NCI-H1105 (cell line): ENCODE measurements at places on chromosomes 4 and X.
A peak's percentile ranks its signal among the peaks of the same experiment; 100 is the strongest.

DNA sequence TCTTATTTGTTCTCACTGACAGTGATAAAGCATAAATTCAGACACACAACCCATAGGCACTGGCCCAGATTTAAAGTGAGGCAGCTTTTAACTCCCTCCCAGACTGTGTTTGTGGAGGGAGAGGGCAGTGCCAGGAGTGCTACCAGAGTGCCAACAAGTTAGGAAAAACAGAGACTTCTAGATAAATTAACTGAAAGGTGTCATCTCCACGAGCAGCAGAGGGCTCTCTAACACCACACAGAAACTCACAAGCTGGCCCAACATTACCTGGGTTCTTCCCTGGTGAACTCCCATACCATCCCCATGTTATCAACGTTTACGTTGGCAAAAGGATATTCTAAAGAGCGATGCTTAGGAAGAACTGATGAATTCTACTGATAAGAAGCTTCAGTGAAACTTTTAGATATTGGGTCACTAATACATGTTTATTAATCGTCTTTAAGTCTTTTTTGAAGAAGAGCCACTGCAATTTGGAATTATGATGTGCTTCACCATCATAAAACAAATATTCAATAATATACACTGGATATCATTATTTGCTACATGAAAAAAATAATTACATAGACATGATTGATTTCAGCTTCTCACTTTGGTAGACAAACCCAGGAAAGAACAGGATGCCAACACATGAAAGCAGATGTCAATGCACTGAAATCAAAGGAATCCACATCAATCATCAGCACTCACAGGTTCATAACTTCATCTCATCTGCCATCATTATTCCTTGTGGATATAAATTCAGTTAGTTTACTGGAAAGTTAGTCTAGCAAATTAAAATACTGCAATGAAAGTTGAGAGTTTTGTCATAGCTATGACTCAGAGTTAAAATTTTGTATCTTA, 121.2 kb upstream of the NAP1L5 start:
- peak; percentile 27 for DNase-seq

- no peak for DNase-seq
Observed at GRCh38 chr4:4349867-4350266, 37.0 kb upstream of the NSG1 start.

GRCh38 chrX:65508851-65509250, 25.7 kb downstream of the LAS1L start:
- no peak for DNase-seq

DNA sequence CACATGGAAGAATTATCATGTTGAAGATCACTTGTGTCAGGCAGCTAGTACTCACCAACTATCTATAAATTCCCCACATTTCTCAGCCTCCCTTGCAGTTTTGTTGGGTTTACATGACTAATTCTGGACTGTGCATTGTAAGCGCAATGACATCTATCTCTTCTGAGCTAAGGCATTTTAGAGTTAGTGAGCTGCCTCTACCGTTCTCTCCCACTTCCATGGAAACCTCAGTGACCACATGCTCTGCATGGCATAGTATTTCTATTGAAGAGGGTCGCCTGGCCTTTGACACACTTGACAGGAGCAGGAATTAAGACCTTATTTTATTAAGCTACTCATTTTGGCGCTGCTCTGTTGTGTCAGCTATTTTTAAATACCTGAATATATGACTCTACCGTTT, 67.5 kb upstream of the NPY2R start:
- no peak for DNase-seq

DNA sequence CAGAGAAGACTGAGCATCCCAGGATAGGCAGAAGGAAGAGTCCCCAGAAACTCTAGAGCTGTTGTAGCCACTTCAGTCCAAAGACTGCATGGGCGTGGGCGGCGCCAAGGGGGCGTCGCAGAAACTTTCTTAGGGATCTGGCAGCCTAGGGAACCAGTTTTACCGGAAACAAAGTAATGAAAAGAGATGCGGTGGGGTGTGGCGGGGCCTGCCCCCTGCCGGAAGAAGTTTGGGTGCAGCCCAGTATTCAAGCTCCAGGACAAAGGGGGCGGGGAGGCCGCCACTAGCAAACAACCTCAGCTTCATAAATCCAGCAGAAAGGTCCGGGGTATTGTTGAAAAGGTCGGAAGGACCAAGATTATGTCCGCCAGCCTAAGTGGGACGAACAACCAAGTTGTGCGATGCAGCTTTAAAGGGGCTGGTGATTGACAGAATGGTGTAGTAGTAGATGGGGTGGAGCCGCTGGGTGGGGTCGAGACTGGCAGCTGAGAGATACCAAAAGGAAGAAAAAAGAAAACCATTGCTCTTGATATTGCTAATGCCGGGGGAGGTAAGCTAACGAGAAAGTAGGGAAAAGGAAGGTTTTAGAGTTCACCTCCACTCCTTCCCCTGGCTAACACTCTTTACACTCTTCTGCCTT, 190.5 kb downstream of the RRAGB start:
- DNase-seq = peak; percentile 61

GRCh38 chr4:48141048-48141447, 7.0 kb upstream of the TXK start:
- no peak for DNase-seq

GRCh38 chr4:3202836-3203820, 45.8 kb upstream of the MSANTD1 start:
- DNase-seq = no peak

GRCh38 chr4:10747186-10747585, 62.6 kb upstream of the CLNK start:
- no peak for DNase-seq
